ENCODE measurements at places on chromosomes 2 and 18. TPM values are rescaled to one million over a fixed set of nuclear protein-coding genes. Genes with fewer than 3 reads are reported as not detected.
A peak's percentile ranks its signal among the peaks of the same experiment; 100 is the strongest.

DNA sequence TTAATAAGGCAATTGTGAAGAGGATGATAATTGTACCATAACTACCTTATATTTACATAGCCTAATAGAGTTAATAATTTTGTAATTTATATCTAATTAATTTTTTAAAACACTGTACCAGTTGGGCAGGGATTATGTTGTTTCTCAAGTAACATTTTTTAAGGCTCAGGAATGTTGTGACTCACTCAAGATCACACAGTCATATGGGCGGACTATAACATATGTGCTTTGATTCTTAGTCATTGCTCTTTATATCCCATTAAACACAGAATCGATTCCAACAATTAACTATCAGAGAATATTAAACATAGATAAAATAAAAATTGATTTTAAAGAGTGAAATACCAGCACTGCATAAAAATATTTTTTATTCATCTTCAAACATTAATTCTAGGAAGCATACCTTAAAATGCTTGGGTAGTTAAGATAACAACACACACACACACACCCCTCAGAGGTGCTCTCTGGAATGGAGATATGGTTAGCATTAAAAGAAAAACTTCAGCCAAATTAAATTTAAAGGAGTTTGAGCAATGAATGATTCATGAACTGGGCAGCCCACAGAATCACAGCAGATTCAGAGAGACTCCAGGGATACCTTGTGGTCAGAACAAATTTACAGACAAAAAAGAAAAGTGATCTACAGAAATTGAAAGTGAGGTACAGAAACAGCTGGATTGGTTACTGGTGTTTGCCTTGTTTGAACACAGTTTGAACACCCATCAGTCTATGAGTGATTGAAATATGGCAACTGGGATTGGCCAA lies 869.4 kb upstream of the ID2 start:
- DNase-seq = no peak

The ATL2 gene
- total RNA-seq = 102 TPM

DNA sequence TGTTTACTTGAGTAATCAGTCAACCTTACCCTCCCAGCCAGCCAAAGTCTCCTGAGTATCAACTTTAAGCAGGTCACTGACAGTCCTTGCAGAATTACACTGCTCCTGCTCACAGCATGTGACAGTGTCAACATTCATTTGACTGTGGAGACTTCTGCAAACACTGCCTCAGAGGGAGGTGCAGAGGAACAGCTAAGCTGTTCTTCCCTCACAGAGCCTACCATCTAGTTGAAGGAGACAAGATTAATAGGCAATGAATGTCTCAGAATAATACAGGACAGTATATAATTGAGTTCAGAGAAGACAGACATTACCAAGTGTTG lies 11.9 kb downstream of the SLC14A2 start:
- no peak for DNase-seq

- DNase-seq = no peak
Observed at GRCh38 chr2:181774685-181775084, 94.4 kb upstream of the NEUROD1 start.

The UGT1A10 gene
- not detected for total RNA-seq

- DNase-seq = peak; percentile 46
Observed at GRCh38 chr2:42879913-42880737, 87.7 kb upstream of the HAAO start.

The DSC2 gene
- total RNA-seq = 4.6 TPM

- no peak for DNase-seq
Observed at GRCh38 chr2:97752342-97753334, 39.3 kb downstream of the ZAP70 start.

The FOXI3 gene
- 2.2 TPM for total RNA-seq

The LMAN1 gene
- total RNA-seq = 36.2 TPM

- peak; percentile 28 for DNase-seq
Observed at GRCh38 chr18:80009661-80010550, 21.5 kb upstream of the TXNL4A start.

DNA sequence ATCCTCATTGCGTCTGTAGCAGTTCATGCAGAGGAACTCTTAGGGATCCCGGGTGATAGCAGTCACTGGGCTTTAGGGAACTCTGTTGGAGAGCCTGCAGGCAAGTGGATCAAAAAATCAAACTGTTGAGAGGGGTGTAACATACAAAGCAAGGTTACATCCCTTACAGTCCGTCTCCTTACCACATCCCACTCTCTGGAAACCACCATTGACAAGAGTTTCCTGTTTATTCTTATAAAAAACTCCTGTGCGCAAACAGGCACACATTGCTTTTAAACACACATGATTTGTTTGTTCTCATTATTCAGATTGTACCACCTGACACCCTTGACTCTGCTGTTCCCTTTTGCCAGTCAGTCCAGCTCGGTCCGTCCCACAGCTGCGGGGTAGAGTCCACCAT lies 137.7 kb downstream of the LTBP1 start:
- DNase-seq = no peak

The ESPNL gene
- not detected for total RNA-seq

- DNase-seq = no peak
Observed at GRCh38 chr18:50969448-50969847, 1.6 kb downstream of the ELAC1 start.

The TTC32 gene
- total RNA-seq = 23.7 TPM

The FN1 gene
- 257 TPM for total RNA-seq

The HOXD8 gene
- total RNA-seq = 0.58 TPM

- no peak for DNase-seq
Observed at GRCh38 chr2:109719871-109720270, 74.2 kb upstream of the RGPD5 start.

GRCh38 chr2:230130668-230131364 lies 62.1 kb upstream of the SLC16A14 start:
- DNase-seq = peak; percentile 54

GRCh38 chr2:129876541-129876940 lies 102.9 kb upstream of the RAB6C start:
- peak; percentile 21 for DNase-seq

DNA sequence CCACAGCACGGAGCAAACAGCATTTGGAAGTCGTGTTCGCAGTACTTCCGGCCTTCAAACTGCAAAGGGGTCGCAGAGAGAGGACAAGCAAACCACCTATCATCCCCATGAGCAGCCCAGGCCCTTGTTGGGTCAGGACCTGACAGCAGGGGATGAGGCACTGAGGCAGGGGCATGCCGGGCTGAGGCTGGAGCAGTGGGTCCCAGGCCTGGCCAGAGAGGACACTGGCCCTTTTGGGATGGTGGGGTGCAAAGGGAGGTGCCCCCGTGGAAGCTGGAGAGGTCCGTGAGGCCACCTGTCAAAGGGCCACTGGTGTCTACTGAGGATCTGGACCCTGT lies 8.9 kb downstream of the GPR17 start:
- DNase-seq = no peak

DNA sequence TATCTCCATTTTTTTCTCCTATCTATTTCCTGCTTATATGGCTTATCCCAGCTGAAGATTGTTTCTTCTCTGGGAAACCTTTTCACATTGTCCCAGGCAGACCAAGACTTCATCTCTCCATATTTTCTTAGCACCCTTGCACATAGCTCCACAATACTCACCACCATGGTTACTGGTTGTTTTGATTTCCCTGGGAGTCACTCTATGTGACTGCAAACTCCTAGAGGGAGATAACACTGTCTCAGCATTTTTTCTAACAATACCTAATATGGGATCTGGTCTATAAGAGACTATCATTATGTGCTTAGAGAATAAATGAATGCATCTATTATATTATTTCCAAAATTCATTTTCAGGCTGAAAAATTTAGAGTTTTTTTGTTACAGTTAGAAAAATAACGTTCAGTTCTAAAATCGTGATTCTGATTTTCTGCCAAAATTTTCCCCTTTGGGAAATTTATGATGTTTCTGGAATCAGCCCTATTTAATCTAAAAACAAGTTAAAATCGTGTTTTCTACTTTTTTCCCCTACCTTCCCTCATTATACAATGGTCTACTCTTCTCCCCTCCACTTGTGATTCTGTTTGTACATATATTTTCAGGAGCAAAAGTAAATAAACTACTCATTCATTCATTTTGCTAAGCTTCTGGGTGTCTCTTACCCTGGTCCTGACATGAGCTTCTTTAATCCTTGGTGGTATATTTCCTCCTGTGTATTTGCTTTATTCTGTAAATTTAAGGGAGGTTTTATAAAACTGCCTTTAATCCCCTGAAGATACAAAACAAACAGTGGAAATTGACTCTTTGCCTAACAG lies 95.4 kb downstream of the HNMT start:
- DNase-seq = no peak

GRCh38 chr2:80830891-80831290 lies 526.3 kb upstream of the LRRTM1 start:
- no peak for DNase-seq

The DIS3L2 gene
- 51.8 TPM for total RNA-seq

DNA sequence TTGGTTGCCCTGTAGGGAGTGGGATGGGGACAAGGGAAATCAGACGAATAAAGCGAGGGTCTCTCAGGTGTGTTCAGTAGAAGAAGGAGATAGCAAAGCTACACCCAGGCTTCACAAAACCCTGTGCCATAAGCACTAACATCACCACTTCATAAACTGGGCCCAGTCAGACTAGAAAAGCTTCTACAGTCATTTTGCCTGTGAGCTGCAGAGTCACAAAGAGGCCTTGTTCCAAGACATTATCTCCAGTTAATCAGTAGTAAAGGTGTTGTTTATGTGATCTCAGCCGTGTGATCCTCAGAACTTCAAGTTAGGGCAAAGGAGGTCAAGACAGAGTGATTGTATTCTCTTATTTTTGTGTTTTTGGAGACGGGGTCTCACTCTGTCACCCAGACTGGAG lies 148.0 kb downstream of the GALR1 start:
- peak; percentile 13 for DNase-seq

The SLC4A3 gene
- not detected for total RNA-seq

GRCh38 chr18:3279201-3280185 lies 17.6 kb downstream of the MYL12B start:
- no peak for DNase-seq

- DNase-seq = peak; percentile 21
Observed at GRCh38 chr2:127037476-127037875, 69.5 kb downstream of the BIN1 start.

DNA sequence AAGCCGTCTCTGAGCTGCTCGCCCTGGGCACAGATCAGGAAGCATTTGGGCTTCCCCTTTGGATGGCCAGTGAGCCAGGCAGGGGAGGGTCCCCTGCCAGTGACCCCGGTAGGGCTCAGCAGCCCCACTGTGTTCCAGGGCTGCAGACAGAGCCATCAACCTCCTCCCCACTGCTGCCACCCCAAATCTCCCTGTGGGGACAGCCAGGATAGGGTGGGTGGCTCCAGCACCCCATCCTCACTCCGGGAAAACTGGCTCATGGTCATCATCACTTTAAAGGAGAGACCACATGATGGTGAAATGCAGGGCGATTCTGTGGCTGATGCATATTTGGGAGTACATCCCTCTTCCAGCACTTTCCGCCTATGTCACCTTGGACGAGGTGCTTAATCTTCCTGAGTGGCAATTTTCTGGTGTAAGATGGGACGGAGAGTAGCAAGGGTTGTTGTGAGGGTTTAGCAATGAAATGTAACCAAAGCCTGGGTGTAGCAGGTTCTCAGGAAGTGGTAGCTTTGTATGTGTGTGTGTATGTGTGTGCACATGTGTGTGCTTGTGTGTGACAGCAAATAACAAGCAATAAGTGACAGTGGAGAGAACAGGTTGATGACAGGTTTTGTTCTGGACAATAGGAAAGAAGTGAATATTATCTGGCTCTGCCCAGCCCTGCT lies 61.8 kb downstream of the ACAA2 start:
- peak; percentile 44 for DNase-seq

GRCh38 chr18:76489081-76489480 lies 6.0 kb downstream of the ZNF516 start:
- no peak for DNase-seq

- DNase-seq = peak; percentile 33
Observed at GRCh38 chr18:37565977-37566478, 430 bp upstream of the CELF4 start.

The SATB2 gene
- total RNA-seq = 1.8 TPM

DNA sequence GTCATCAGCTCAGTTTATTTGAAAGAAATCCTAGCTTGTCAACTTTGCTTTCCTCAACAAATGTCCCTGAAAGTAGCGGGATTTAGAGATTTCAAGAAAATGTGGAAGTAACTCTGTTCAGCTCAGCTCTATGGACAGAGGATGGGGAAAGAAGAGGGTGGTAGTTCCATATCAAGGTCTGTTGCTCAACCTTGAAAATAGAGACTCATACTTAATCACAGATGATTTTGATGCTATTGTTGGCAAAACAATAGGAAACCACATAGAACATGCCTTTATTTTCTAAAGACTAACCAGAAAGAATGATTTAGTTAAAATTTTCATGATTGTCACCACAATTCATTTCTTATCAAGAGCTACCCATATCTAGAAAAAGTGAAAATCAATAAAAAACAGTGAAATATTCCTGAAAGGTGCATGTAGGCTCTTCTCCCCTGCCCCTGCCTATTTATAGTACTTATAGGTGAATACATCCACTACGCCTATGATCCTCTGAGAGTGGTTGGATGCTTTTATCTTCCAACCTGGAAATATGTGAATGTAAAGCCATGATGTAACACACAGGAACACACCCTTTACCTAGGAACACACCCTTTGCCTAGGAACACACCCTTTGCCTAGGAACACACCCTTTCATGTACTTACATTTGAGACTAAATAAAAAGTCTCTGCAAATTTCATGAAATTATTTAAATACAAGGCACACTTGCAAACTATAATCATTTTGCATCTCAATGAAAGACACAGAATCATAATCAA lies 65.8 kb downstream of the ETAA1 start:
- DNase-seq = no peak

The IL1B gene
- 21.2 TPM for total RNA-seq

- no peak for DNase-seq
Observed at GRCh38 chr2:9252002-9252357, 45.4 kb downstream of the ASAP2 start.

GRCh38 chr2:206856513-206856912 lies 82.8 kb upstream of the CPO start:
- DNase-seq = no peak

All from stomach (tissue), 19 donors.